T follicular helper cell (primary cell): ENCODE measurements at places on chromosomes 4 and X.
A peak's percentile ranks its signal among the peaks of the same experiment; 100 is the strongest.

- no peak for DNase-seq
These were observed 78.9 kb downstream of the NDST3 start for GRCh38 chr4:118113220-118113619.

GRCh38 chrX:74498924-74499323 lies 77.6 kb downstream of the SLC16A2 start:
- no peak for DNase-seq

DNA sequence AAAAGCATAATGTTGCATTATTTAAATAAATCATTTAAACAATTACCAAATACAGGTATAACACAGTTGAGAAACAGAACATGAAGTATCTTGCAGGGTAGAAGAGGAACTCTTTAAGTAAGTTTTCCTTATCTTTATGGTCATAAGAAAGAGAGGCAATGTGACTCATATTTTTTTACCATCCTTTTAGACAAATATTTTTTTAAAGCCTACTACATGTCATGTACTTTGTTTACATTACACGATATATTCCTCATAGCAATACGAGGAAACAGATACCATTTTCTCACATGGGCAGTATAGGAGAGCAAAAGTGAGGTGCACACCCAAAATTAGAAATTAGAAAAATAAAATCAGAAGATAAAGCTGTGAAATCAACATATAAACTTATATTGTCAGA lies 49.3 kb upstream of the EPHA5 start:
- no peak for DNase-seq

- no peak for DNase-seq
These were observed 29.2 kb downstream of the LGI2 start for GRCh38 chr4:25001509-25001908.

DNA sequence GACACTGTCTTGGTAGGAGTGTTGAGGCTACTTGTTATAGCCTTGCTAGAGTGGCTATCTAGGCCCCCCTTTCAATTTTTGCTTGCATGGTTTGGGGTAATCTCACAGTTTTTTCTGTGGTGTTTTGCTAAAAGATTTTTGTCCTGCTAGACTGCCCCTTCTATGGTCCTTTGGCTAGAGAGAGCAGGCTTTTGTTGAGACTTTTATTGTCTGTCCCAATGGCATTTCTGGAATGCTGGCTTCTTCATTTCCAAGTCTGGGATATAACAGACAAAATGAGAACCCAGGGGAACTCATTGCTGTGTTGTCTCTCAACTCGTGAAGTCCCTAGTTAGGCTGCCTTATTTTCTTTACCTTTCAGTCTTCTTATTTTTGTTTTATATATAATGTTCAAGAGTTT lies 160.2 kb upstream of the ZC4H2 start:
- no peak for DNase-seq

- DNase-seq, result no peak
These were observed 101.0 kb downstream of the OPHN1 start for GRCh38 chrX:68332201-68332731.

GRCh38 chrX:44873415-44874276 lies 658 bp downstream of the KDM6A start:
- peak; percentile 47 for DNase-seq

DNA sequence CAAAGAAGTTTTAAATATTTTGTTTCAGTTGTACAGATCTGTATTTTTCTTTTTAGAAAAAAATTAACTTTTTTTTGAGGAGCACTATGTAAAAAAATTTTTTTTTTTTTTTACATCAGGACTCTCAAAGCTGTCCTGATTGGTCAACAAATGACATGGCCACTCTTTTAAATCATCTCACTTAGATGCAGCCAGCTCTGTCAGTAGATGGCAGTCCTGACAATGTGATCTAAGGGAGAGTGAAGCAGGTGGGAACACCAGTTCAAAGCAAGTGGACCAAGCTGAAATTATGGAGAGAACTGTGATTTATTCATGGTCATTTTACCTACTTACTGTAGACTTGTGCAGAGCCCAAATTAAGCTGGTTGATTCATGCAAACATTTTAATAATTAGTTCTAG lies 174.7 kb upstream of the GPRIN3 start:
- DNase-seq, result no peak

GRCh38 chrX:13994536-13995080 lies 35.1 kb downstream of the GEMIN8 start:
- DNase-seq, result no peak
